ENCODE measurements at places on chromosomes 11 and 22. TPM values are rescaled to one million over a fixed set of nuclear protein-coding genes. Genes with fewer than 3 reads are reported as not detected.

- ATAC-seq = no peak
These were observed 49.2 kb downstream of the PAK1 start for GRCh38 chr11:77424644-77425043.

DNA sequence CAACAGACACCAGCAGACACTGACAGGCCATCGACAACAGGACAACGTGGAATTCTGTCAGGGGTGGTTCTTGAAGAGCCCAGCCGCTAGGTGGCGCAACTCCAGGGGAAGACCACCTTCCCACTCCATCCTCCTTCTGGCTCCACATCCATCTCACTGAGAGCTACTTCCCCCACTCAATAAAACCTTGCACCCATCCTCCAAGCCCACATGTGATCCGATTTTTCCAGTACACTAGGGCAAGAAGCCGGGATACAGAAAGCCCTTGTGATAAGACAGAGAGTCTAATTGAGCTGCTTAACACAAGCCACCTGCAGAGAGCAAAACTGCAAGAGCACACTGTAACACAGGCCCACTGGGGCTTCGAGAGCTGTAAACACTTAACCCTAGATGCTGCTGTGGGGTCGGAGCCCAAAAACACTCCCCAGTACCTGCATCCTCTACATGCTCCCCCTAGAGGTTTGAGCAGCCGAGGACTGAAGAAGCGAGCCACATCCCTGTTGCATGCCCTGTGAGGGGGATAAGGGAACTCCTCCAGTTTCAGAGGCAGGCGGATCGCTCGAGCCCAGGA lies 11.5 kb upstream of the RAB39A start:
- ATAC-seq = peak; percentile 53

The KRTAP5-1 gene
- 3.6 TPM for total RNA-seq

DNA sequence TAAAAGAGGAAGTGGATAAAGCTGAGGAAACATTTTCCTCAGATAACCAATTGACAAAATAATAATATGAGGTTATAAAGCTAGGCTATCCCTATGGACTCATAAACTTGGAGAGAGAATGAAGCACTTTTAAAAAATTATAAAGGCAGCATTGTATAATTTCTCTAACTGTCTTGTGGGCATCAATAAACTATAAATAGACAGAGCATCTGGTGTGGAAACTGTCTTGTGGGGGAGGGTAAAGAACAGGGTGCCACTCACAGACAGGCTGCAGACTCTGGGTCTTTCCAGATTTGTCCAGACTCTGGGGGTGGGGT lies 333.5 kb downstream of the BUD13 start:
- ATAC-seq = peak; percentile 88

The SCGB1D2 gene
- total RNA-seq = not detected

DNA sequence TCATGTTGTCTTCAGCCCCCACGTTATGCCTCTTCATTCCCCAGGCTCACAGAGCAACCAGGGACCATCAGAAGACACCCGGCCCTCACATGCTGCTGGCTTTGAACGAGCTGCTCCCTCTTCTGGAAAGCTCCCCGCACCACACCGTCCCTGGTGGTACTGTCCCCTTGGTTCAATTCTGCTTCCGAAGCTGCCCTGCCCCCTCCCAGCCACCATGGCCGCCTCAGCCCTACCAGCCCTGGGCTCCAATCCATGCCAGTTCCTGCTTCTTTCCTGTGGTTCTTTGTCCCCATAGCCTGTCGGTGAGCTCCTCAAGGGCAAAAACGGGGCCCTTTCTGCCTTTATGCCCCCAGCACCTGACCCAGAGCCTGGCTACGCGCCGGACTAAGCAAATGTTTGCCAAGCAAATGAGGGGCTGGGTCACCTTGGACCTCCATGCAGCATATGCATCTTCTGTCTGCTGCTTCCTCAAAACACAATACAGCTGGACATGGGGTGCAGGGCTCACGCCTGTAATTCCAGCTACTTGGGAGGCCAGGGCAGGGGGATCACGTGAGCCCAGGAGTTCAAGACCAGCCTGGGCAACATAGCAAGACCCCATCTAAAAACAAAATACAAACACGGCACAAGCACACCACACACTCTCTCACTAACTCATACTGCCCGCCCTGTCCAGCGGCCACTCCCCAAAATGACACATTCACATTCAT lies 21.3 kb downstream of the TNKS1BP1 start:
- peak; percentile 17 for ATAC-seq

- ATAC-seq = no peak
These were observed 15.8 kb downstream of the RAB36 start for GRCh38 chr22:23161029-23161428.

DNA sequence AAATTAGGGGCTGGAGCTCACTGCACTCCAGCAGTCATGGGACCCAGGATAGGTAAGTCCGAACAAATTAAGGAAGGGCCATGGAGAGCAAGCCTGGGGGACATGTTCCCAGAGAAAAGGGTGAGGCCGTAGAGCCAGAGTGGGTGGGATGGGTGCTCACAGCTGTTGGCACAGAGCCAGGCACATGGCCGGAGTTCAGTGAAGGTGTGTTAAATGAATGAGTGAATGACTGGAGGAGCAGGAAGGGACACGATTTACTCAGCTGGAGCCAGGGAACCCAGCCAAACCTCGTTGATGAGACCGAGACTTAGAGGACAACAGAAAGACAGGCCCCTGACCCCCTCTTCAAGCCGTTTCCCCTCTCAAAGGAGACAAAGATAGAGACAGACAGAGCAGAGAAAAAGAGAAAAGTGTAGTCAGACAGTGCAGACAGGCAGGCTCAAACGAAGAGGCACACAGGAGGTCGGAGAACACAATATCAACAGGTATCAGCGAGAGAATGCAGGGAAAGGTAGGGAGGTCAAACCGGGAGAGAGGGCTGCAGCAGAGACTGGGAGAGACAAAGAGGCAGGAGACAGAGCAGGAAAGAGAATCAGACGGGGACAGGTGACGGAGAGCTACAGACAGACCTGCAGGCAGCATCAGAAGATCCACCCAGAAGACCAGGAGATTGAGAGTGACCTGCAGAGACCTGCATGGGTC lies 590 bp downstream of the SLCO2B1 start:
- ATAC-seq = no peak

The NPAS4 gene
- total RNA-seq = 0.83 TPM

The GPHA2 gene
- 0.76 TPM for total RNA-seq

DNA sequence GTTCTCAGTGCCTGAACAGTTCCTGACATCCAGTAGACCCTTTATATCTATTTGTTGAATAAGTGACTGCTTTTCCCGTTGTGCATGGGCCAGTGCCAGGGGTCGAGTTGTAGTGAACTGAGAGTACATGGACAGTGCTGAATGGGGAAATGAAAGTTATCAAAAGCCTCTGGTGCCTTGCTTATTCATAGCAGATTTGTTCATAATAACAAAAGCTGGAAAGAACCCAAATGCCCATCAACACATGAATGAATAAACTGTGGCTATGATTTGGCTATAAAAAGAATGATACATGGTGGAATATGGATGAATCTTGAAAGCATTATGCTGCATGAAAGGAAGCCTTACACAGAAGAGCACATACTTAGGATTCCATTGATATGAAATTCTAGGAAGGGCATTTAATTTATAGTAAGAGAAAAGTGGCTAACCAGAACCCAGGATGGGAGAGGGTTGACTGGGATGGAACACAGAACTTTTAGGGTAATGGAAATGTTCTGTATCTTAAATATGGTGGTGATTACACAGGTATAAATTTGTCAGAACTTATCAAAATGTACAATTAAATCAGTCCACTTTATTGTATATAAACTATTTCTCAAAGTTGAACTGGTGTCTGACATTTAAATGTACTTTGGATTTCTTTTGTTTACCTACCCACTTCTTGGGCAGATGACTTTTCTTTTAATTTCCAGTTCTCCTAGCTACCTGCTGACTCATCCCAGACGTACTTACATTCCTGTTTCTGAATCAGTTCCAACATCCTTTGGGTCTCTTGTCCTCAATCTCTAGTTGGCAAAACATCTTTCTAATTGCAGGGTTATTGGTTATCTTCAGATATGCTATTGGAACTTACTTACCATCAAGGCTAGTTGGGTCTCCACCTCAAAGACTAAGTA lies 42.8 kb downstream of the PACS1 start:
- peak; percentile 95 for ATAC-seq

DNA sequence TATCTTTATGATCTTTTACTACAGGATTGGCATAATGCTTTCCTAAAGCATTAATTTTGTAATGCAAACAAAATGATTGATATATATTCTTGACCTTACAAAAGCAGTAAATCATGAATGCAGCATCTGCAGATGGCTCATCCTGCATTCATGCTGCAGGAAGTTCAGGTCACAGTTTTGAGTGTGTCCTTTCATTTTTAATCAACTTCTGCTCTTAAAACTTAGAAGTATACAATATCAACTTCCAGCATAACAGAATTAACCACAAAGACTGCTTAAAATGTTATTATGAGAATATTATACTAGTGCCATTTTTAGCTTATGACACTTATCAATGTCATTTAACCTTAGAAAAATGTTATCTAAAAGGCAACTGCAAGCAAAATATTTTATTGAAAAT lies 54.0 kb downstream of the SLC36A4 start:
- no peak for ATAC-seq

- no peak for ATAC-seq
These were observed 258.1 kb downstream of the MN1 start for GRCh38 chr22:27543460-27543859.

The CRYBA4 gene
- total RNA-seq = 0.41 TPM

DNA sequence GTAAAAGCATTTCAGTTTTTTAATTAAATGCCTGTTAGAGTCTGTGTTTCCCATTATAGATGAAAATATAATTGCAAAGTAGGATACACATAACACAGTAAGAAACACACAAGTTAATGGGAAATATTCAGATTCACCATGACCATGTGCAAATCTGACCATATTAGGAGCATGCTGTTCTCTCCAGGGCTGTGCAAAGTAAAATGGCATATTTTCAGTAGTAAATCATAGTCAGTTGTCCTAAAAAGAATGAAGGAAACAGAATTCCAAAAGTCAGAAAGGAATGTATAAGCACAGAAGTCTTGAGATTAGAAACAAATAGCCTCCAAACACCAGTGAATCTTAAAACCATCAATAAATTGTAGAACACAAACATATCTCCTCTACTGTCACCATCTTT lies 44.4 kb downstream of the CNTN5 start:
- no peak for ATAC-seq

- no peak for ATAC-seq
These were observed 305.5 kb downstream of the DDX10 start for GRCh38 chr11:108970221-108970991.

The TTC36 gene
- 1.2 TPM for total RNA-seq

DNA sequence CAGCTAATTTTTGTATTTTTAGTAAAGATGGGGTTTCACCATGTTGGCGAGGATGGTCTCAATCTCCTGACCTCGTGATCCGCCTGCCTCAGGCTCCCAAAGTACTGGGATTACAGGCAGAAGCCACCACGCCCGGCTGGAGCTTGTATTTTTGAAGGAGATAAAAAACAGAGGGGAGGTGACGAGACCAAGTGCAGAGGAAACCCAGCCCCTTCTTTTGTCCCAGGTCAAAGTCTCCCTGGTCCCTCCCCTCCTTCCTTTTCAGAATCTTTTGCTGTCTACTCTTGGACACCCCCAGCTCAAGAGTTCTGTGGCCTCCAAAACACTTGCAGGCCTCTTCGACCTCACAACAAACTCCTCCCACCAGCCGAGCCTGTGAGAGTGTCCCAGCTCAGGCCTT lies 12.2 kb upstream of the TMEM184B start:
- ATAC-seq = no peak

DNA sequence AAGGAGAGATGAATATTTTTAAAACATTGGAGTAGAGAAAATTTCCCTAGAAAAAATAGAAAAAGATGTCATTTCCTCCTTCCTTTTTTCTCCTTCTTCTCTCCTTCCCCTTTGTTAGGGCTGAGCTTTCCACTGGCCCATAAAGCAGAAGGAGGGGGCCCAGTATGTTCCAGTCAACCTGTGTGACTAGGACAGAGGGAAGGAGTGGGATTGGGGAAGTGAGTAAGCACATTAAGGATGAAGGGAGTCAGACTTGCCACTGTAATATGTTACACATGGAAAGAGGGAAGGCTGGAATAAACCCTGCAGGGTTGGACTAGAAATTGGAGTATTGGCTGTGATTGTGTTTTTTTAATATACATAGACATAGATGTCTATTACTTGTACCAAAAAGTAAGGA lies 20.1 kb upstream of the SPINDOC start:
- ATAC-seq = no peak

The OR51I1 gene
- total RNA-seq = not detected

DNA sequence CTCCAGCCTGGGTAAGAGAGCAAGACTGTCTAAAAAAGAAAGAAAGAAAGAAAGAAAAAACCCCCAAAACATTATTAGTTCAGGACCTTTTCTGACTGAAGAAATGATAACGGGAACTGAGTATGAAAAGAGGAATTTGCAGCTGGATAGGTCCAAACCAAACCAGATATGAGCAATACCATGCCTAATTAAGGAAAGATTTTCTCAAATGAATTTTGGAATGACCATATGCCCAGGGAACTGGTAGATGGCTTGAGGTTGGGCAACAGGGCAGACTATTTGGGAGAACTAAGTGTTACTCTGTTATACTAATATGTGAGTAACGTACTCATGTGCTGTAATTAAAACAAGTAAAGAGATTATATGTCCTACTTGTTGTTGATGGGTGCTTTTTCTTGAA lies 186.1 kb downstream of the TMEM135 start:
- no peak for ATAC-seq

The SMC1B gene
- 0.05 TPM for total RNA-seq

DNA sequence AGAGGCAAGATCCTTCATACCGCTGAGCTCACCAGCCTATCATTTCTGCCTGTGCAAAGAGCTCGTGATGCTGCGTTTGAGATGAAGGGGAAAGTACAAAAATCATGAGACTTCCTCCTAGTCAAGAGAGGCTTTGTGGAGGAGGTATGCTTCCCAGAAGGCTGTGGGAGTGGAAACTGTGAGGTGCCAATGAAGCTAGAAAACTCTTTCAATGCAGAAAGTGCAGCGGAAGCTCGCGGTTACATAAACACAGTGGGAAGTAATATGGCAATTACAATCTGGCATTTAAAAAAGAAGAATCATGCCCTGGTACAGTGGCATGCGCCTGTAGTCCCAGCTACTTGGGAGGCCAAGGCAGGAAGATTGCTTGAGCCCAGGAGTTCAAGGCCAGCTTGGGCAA lies 134.8 kb downstream of the EHF start:
- no peak for ATAC-seq

DNA sequence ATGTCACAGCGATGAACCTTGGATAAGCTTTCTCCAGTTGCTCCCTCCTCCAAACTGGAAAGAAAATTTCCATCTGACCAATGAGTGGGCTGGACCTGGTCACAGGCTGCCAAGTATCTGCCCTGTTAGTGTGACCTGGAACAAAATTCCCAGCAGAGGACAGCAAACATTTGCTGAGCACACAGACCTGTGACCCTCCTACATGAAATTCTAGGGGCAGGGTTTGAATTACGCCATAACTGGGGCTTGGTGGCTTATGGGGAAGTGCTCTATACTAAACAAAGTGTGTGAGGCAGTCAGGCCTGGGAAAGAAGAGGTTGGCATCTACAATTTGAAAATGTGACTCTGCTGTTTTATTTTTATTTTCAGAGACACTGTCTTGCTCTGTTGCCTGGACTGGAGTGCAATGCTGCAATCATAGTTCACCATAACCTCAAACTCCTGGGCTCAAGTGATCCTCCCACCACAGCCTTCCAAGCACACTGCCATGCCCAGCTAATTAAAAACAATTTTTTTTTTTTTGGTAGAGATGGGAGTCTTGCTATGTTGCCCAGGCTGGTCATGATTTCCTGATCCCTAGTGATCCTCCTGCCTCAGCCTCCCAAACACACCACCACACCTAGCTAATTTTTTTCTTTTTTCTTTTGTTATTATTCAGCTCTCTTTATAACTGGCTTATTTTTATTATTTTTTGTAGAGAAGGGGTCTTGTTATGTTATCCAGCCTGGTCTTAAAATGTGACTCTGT lies 13.6 kb upstream of the XBP1 start:
- no peak for ATAC-seq

The ROM1 gene
- total RNA-seq = 1.3 TPM

GRCh38 chr22:26527574-26528465 lies 15.5 kb upstream of the TFIP11 start:
- no peak for ATAC-seq

Data from motor neuron (in vitro differentiated cells).